H4 (cell line): ENCODE measurements at places on chromosomes 11 and 22.

- DNase-seq = no peak
These were observed 386.3 kb downstream of the ETS1 start for GRCh38 chr11:128201009-128201408.

GRCh38 chr22:19732403-19733113 is 9.2 kb downstream of the GP1BB start:
- no peak for DNase-seq

- DNase-seq = peak; percentile 17
These were observed 232.6 kb downstream of the CASP12 start for GRCh38 chr11:104665641-104666040.

- DNase-seq = peak; percentile 40
These were observed 46.6 kb upstream of the LIN7C start for GRCh38 chr11:27553186-27553585.

DNA sequence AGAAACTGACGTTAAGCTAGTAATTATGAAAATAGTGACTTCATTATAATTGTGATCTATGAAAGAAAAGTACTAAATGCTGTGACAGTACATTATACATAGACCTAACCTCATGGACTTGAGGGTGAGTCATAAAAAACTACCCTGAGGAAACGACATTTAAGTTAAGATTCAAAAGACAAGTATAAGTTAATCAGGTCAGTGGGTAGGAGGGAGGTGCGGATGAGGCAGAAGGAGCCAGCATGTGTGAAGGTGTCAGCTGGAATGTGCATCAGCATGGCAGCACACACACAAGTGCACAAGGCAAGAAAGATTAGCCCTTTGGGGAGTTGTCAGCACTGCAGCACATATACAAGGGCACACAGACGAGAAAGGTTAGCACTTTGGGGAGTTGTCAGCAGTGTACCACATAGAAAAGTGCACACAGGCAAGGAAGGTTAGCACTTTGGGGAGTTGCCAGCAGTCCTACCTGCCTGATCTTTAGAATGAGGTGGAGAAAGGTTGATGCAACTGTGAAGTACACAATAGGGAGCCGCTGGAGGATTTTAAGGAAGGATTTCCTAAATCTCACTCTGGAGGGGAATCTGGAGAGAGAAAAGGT is 31.6 kb upstream of the CAVIN3 start:
- DNase-seq = no peak

GRCh38 chr11:128497061-128497775 is 90.1 kb downstream of the ETS1 start:
- peak; percentile 97 for DNase-seq

DNA sequence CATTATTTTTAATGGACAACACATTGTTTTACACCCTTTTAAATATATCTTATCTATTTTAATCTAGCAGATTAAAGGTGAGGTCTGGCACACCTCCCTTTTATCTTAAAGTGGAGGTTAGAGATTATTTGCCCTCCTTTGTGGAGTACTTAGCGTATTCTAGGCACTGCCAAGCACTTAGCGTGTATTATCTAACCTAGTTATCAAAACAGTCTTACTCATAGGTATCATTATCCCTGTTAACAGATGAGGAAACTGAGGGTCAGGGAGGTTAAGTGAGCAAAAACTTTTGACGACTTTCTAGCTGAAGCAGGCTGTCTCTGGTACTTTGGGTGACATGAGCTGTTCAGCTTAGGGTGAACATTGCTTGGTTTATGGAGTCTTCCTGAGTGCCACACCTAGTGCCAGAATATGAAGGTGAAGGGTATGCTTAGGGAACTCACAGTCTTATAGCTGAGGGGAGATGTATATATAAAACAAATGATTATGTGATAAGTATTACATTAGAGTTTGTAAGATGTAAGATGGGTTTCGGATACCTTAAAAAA is 55.0 kb downstream of the ZNRF3 start:
- no peak for DNase-seq

- no peak for DNase-seq
These were observed 3.8 kb downstream of the HEPN1 start for GRCh38 chr11:124922831-124923230.

- DNase-seq = no peak
These were observed 22.8 kb downstream of the THOC5 start for GRCh38 chr22:29530716-29531115.

DNA sequence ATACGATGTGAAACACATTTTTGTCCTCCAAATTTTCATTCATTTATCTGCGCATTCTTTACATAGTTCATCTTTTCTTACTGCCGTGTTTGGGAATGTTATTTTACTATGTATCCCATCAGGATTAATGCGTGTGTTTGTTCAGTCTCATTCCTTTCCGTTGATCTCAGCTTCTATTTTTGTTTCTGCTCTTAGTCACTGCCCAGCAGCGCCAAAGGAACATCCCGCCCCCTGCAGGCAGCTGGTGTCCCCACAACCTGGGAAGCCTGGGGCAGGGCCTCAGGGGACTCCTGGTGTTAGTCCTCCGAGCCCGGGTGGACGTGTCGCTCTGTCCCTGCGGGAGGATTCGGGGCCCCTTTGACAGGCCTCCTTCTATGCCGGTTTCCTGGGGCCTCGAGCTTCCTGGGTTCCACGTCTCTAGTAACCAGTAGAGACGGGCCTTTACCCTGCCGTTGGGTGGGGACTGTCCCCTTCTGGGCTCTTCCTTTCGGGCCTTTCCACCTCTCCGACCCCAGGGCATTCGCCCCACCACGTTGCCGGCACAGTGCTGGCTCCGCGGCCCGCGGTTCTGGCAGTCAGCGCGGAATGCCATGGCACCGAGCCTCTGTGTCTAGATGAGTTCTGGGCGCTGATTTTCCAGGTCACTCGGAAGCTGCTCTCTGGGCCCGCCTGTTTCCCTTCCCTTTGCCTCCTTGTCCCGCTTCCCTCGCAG is 39.8 kb downstream of the WEE1 start:
- DNase-seq = peak; percentile 97

- no peak for DNase-seq
These were observed 1.3 kb upstream of the ZNF202 start for GRCh38 chr11:123742724-123743120.

GRCh38 chr11:69666752-69667536 is 8.2 kb downstream of the LTO1 start:
- no peak for DNase-seq

GRCh38 chr11:33045551-33046255 is 6.3 kb downstream of the TCP11L1 start:
- no peak for DNase-seq

GRCh38 chr22:45064313-45065278 is 54.8 kb upstream of the PHF21B start:
- DNase-seq = peak; percentile 77

- DNase-seq = no peak
These were observed 410.7 kb upstream of the API5 start for GRCh38 chr11:42901084-42901483.

DNA sequence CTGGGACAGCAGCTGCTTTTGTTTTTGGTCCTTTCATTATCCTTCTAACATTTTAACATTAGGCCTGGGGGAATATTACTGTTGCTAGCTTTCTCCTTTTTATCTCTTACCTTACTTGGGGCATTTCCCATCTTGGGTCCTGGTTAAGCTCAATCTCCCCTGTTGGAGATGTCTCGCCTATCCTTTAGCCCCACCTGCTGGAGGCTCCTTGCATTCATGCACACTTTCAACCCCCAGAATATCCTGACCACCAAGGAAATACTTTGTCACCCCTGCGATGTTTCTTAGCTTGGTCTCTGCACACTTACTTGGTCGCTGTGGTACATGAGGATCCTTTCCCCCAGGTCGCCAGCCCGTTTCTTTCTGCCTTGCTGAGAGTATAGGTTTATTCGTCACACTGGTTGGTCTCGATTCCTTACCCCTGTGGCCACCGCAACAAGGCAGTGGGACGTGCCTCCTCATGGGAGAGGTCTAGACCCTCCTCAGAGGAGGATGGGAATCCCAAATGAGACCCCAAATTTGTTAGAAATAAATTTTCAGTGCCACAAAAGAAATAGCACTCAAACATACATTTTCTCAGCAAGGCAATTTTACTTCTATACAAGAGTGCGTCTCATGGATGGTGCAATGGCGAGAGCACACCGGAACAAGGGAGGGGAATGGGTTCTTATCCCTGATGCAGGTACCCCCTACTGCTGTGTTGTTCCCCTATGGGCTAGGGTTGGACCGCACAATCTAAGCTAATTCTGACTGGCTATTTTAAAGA is 5.4 kb upstream of the TXN2 start:
- no peak for DNase-seq

DNA sequence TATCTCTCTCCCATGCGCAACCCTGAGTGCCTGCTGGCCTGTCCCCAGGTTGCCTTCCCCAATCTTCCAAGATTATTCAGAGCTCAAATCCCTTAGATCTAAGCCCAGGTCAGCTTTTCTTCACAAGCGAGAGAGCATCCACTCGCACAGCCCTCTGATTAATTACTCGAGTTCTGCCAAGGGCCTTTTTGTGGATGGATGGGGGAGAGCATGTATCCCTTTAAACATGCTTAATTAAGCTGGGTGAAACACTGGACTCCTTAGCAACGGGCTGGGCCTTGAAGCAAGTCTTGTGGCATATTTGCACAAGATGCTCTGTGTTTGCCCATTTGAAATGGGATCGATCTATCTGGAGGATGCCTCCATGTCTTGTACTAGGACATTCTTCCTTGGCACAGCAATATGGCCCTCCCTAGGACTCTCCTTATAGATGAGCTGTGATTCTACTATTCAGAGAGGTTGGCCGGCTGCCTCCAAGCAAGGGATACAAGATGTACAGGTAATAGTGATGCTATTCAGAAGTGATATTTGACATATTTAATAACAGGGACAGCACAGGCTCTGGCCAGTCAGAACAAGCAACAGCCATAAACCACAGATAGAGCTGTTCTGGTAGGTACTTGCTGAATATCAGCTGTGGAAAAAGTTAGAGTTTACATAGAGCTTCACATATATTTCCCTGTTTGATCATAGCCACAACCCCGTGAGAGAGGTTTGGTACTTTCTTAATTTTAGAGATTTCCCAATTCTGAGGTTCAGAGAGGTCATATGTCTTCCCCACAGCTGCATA is 125.6 kb downstream of the CSNK2A3 start:
- no peak for DNase-seq

DNA sequence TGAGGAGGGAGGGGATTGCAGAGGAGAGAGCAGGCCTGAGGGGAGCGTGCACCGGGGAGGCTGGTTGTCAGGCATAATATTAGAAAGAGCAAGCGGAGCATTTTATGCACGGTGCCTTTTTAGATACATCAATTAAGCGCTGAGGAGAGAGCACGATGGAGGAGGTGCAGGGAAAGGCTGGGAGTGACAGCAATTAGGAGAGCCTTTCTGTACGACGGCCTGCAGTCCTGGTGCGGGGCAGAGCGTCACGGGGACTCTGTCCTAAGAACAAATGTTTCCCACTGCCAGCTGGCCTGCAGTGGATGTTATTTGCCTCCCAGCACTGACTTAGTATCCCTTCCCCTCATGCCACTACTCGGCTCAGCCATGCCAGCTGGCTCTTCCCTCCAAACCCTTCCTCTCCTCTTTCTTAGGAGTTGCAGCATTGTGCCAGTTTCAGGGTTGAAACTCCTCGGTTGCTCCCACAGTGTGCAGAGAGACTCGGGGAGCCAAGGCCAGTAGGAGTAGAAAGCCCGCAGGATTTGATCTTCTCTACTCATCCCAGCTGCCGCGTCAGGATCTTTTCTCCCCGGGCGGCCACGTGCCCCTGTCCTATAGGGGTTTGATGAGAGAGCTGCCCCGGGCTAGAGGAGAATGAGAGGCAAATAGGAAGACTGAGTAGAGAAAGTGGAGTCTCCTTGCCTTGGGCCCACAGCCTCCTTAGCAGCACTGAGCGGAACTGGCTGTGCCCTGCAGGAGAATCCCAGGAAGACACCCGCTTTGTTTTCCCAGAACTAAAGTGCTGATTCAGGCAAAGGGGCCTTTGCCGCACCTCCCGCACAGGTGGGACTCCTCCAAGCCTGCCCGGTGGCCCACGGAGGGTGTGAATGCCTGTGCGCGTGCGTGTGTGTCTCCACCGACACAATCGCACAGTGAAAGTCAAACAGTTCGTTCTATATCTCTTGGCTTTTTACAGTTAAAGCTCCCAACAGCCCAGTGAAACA is 875.3 kb downstream of the NTM start:
- DNase-seq = no peak

DNA sequence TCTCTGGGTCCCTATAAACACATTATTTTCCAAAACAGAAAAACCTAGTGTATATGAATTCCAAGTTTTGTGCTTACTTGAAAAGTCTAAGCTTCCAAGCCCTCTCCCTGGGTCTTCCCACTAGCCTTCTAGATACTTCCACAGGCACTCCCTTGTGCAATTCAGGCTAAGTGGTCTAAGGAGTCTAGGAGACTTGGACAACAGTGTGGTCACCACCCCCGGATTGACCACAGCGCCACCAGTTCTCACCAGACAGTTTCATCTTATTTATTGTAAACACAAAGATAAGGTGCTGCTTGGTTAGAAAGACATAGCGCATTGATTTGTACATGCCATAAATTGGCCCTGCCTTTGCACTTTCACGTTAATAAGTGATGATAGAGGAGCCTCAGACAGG is 623.9 kb downstream of the OPCML start:
- DNase-seq = no peak

GRCh38 chr22:49517211-49517610 is 310.5 kb downstream of the BRD1 start:
- no peak for DNase-seq

DNA sequence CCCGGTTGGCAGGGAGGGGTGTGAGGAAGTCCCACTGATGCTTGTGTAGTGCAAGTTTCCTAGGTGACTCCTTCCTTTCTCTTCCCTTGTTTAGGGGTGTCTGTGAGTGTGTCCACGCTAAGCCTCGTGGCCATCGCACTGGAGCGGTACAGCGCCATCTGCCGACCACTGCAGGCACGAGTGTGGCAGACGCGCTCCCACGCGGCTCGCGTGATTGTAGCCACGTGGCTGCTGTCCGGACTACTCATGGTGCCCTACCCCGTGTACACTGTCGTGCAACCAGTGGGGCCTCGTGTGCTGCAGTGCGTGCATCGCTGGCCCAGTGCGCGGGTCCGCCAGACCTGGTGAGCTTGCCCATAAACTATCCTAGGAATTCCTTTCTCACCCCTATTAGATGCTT is 10.4 kb downstream of the CCKBR start:
- DNase-seq = no peak

- DNase-seq = no peak
These were observed 826 bp upstream of the EEF1G start for GRCh38 chr11:62574363-62575071.

DNA sequence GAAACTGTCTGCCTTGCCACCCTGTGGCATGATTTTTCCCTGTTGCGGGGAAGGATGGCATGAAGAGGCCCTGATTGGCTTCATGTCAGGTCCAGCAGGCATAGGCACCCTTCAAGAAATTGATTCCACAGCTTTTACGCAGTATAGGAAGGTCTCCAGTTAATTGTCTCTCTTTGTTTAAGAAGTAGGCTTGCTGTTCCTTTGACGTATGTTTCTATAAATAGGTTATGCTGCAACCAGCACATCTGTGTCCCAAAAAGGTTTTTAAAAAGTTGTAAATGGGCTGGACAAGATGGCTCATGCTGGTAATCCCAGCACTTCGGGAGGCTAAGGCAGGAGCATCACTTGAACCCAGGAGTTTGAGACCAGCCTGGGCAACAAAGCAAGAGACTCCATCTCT is 62.6 kb downstream of the CD6 start:
- no peak for DNase-seq

GRCh38 chr22:30234786-30235470 is 11.6 kb downstream of the LIF start:
- DNase-seq = peak; percentile 72

- DNase-seq = no peak
These were observed 118.8 kb downstream of the MPPED1 start for GRCh38 chr22:43530349-43531201.

GRCh38 chr11:61327669-61328071 is 5.2 kb downstream of the DDB1 start:
- no peak for DNase-seq

GRCh38 chr11:42465623-42466022 is 846.2 kb upstream of the API5 start:
- no peak for DNase-seq
